ENCODE measurements at places on chromosomes 16 and 17.

DNA sequence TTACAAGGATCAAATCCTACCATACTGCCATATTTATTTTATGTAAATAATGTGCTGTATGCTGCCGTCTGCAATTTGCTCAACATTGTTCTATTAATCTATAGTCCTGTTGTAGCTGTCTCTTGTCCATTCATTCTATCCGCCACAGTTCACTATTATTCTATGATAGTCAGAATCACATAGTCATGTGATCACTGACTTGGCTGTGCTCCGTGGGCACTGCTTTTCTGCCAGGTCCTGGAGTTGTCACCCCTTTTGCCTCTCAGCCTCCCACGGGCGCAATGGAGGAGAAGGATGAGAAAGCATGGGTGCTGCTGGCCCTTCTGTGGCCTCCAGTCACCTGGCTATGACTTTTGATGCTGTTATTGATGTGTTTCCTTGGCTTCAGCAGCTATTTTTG lies 37.3 kb upstream of the ANKFY1 start:
- no peak for DNase-seq

- no peak for DNase-seq
Measured at GRCh38 chr17:68599091-68599490, 2.1 kb downstream of the FAM20A start.

GRCh38 chr16:79261944-79262552 lies 338.5 kb downstream of the MAF start:
- DNase-seq: no peak

DNA sequence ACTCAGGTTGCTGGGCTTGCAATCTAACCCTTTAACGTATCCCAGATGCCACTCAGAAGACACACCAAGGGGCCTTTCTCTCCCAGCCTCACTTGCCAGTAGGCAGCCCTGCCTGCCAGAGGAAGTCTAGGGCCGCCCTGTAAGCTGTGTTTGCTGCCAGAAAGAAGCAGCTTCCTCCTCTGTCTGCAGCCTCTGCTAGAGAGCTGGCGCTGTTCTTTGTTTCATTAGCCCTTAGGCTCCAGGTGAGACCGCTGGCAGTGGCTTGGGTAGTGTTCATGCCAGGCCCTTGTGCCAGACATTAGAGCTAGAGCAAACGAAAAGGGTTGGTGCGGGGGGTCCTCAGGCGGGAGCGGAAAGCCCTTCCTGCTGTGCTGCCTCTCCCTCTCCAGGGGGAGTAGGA lies 8.9 kb downstream of the CTRL start:
- no peak for DNase-seq

DNA sequence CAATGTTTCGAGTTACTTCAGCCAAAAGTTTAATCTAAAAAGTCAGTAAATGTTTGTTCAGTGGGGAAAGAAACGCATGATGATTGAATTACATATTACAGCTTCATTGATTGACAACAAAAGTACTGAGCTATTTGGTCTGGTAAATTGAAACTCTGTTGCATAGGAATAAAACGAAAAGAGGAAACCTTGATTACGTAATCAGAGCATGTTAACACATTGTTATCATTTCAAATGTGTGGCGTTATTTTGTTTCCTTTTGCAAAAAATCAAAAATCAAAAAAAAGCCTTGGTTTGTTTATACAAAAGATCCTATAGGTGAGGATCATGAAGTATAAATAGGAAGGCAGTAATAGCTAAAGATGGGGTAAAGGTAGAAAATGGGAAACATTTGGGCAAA lies 19.5 kb upstream of the CA10 start:
- DNase-seq: no peak

GRCh38 chr17:27495460-27495859 lies 39.2 kb downstream of the KSR1 start:
- DNase-seq: no peak

DNA sequence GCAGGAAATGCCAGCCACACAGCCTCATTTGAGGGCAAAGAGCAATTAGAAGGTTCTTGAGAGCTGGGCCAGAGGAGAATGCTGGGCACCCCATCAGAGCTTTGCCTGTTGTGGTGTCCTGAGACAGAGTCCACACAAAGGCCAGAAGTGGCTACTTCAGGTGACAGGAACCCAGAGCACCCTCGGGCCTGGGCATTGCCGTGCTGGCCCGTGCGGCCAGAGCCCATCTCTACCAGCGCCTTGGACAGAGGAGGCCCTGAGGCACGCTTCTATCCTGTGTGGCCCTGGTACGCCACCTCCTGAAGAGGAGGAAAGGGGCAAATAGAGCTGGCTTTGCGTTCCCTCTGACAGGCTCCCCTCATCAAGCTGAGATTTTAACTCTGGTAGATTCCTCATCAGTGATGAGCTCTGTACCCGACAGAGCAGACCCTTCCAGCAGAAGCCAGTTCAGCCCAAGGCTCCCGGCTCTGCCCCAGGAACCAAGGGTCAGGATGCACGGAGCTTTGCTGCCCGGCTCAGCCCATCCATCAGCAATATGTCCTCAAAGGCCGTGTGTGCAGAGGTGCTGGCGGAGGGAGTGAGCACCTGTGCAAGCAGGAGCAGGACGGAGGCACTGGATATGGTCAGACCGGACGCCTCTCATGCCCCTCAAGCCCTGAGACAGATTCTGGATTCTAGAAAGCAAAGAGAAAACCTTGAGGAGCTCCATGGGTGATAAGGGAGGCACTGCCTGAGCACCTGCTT lies 3.4 kb upstream of the RASD1 start:
- no peak for DNase-seq

DNA sequence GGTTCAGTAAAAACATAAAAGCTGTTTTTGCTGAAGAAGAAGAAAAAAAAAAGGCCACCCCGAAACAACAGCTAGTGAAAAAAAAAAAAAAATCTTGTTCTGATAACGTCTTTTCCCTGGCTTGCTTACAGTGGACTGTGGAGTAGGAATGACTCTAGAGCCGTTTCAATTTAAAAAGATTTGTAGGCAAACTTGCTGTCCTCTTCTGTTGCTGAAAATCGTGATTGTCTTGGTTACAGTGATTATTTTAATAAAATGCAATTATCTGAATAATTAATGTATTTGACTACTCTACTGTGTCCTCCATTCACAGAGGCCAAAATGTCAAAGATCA lies 190.6 kb upstream of the TBX2 start:
- DNase-seq: no peak

- no peak for DNase-seq
Measured at GRCh38 chr16:58730724-58731370, 3.3 kb downstream of the GOT2 start.

GRCh38 chr16:89476811-89477261 lies 13.5 kb downstream of the ANKRD11 start:
- no peak for DNase-seq

DNA sequence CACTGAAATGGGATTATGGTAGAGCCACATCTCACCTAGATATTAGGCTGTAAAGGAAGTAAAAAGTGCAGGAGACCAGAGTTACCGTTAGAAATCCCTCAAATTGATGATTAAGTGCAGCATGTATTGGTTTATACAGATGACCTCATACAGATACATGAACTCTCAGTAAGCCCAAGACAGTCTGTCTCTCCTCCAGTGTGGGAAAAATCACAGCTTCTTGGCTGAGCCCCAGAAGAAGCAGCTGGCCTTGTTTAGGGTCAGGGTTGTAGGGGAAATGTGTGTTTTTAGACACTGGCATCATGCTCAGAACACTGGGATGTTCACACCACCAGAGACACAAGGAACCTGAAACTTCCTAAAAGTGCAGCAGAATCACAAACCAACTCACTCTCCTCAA lies 135.9 kb downstream of the KATNIP start:
- DNase-seq: no peak

DNA sequence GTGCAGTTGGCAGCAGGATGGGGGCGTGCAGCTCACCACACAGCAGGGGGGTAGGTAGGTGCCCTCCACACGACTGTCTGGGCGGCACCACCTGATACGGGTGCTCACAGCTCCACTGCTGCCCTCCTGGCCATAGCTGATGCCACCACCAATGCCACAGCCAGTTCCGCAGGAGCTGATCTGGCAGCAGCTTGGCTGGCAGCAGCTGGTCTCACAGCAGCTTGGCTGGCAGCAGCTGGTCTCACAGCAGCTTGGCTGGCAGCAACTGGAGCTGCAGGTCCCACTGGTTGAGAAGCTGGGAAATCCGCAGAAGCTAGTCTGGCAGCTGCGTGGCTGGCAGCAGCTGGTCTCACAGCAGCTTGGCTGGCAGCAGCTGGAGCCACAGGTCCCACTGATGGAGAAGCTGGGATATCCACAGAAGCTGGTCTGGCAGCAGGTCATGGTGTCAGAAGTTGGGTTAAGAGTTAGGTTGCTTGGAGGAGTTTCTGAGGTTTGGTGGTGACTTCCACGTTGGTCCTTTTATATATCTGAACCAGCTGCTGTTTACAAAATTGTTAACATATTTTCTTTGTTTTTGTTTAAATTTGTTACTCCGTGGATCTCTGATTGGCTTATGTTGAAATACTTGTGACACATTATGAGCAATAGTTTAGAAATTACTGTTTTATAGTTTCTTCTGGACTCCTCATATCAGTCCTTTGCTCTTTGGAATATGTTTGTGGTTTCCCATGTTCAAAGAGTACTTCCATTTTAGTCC lies at the start of gene KRTAP1-5:
Gene KRTAP1-5, minus strand, starts transcription at position 494 of the 757 bp plus-strand sequence. Its CDS starts 53 bp downstream, at position 441.
- no peak for DNase-seq

- no peak for DNase-seq
Measured at GRCh38 chr17:47686664-47687327, 7.2 kb upstream of the TBKBP1 start.

DNA sequence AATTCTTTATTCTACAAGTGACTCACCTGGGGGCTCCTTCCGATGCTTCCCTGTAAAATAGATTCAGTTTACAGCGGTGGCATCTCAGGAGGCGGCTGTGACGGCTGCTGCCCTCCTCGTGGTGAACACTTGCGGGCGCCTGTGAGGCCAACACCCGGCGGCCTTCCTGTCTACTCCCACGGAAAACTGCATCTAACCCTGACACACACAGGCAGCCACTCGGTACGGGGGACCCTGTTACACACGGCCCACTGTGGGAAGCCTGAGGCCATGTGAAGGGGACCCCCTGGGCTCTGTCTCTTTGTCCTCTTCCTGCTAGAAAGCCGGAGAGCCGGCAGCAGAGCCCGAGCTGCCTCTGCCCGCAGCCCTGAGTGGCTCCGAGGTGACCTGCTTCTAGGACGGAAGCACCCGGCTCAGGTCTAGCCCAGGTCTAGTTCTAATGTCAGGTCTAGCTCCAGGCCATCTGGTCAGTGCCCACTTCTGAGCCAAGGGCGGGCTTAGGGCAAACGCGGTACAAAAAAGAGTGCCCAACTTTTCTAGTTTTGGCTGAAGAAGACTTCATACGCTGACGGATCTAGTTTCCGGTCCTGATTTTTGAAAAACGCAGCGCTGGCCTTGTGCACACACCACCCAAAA lies 159.4 kb downstream of the ENGASE start:
- DNase-seq: no peak

DNA sequence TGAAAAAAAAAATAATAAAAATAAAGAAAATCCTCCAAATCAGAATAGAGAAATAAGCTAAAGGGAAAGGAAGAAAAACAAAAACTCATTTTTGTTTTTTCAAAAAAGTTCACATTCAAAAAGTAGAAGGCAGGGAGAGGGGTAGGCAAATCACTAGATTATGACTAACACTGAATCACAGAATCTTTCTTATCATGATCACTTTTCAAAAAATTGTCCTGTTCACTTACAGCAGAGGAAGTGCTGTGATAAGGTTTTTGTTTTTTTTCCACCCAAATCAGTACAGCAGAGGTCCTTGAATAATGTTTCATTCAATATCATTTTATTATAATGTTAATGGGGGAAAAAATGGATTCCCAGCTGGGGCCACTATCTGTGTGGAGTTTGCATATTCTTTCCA lies 106.4 kb downstream of the CA4 start:
- no peak for DNase-seq

- no peak for DNase-seq
Measured at GRCh38 chr17:9028202-9028987, 7.1 kb downstream of the NTN1 start.

DNA sequence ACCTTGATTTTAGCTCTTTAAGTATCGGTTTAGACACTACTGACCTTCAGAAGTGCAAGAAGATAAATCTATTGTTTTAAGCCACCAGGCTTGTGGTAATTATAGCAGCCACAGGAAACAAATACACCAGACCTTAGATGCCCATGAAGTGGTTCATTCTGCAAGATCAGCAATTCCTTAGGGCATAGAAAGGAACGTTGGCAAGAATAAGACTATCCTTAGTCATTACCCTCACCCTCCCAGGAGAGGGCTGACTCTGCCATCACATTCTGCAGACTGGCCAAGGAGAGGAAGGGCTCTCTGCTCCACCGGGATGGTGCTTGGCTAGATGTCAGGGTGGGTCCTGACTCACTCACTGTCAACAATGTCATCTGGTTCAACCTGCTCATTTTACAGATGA lies 14.1 kb upstream of the NDEL1 start:
- DNase-seq: no peak

DNA sequence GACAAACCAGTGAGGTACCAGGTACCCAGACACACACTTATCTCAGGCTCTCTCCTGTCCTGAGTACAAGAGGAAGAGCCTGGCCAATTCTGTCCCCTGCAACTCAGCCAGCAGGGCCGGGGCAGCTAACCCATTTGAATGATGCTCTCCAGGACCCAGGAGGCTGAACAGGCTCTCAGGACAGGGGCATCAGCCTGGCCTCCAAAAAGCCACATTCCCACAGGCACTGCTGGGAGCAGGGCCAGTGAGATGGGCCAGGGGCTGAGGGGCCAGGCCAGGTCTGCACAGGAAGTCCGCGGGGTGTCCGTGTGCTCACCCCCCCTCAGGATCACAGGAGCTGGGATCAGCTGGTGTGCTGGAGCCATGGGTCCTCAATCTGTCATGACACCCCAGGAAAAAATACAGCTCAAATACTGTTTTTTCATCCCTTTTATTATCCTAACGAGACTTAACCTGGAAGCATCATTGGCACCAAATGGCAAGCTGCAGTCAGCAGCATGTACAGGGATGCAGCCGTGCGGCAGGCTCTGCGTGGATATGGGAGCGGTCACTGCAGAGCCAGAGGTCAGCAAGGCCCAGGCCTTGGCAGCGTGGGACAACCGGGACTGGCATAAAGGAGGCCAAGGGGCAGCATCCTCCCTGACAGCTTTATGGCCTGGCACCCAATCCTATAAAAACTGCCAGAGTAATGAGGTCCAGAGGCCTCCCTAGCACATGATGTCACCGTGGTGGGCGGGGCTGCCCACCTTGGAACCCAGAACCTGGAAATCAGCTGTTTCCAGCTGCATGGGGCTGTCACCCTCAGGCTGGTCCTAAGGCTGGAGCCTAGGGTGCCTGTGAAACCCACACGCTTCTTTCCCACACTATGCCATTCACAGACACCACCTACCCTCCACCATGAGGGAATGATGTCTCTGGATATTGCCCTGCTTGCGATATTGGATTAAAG lies 276.7 kb downstream of the C16orf95 start:
- DNase-seq: no peak

DNA sequence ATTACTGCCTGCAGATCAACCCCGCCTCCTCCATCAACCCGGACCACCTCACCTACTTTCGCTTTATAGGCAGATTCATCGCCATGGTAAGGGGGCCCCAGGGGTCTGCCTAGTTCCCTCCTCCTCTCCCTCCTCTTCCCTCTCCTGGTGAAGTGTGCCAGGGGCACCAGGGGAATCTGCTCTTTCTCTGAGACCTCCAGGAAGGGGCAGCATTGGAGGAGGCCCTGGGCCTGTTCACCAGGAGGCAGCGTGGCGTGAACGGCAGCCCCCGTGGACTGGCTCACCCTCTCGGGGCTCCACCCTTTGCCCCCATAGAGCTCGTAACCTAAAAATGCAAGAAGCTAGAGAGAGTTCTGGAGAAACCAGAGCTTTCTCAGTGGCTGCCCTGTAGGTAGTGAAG lies 17.1 kb upstream of the CLEC18A start:
- no peak for DNase-seq

Data from stimulated activated naive CD4-positive, alpha-beta T cell (primary cell).